ENCODE measurements at places on chromosomes 6 and 20. TPM values are rescaled to one million over a fixed set of nuclear protein-coding genes. Genes with fewer than 3 reads are reported as not detected.

Gene STK35
- 15.8 TPM for total RNA-seq

Gene MYT1
- total RNA-seq = not detected

Gene SLC22A7
- not detected for total RNA-seq

Gene PGC
- not detected for total RNA-seq

Gene GMDS
- total RNA-seq = 35.9 TPM

Gene NKAIN2
- total RNA-seq = not detected

Gene PSORS1C1
- not detected for total RNA-seq

Gene LBP
- total RNA-seq = not detected

Gene TBX18
- total RNA-seq = not detected

Gene SUPT3H
- 8.7 TPM for total RNA-seq

Gene HLA-DOA
- total RNA-seq = 1.6 TPM

Gene MDC1
- total RNA-seq = 53.2 TPM

Data from activated CD4-positive, alpha-beta T cell treated with anti-CD3 and anti-CD28 coated beads, Interleukin-2, amount 10 ng/mL, durations not matched to agents 7 days and 5 days (primary cell).